ENCODE measurements at places on chromosomes 16 and 17.
A peak's percentile ranks its signal among the peaks of the same experiment; 100 is the strongest.

- DNase-seq = no peak
Observed at GRCh38 chr16:51994597-51994996, 552.3 kb downstream of the TOX3 start.

DNA sequence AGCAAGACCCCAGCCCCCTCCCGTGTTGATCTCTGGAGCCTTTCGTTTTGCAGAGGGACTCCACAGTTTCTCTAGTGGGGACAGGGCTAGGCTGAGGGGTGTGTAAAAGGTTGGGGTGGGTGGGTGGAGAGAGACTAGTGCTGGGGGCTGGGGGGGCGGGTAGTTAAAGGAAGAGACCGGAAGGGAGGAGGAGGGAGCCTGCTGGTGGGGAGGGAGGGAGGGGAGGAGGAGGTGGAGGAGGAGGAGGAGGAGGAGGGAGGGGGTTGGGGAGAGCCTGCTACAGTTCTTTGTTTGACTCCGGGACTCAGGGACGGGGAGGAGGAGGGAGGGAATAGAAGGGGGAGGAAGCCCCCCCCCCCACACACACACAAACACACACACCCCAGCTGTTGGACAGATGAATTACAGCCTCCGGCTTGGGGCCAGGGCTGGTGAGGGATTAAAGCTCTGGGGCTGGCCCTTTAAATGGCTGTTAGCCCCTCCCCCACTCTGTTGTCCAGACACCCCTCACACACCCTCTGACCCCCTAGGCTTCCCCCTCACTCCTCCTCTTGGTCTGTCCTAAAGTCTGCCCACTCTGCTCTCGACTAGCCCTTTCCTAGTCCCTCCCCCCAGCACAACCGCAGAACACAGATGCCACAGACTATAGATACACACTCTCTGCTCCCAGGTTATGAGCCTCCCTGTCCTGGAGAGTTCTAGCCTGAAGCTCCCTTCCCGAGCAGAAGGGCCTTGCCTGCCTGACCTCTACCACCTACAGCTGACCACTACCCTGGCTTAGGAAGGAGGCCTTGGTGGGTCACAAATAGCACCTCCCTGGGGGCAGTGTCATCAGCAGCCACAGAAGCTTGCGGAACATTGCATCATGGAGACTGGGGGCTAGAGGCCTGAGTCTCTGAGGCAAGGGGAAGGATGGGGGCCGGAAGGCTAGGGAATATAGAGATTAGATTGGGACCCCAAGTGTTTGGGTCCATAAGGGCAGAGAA is 4.4 kb downstream of the KDM6B start:
- DNase-seq = no peak

DNA sequence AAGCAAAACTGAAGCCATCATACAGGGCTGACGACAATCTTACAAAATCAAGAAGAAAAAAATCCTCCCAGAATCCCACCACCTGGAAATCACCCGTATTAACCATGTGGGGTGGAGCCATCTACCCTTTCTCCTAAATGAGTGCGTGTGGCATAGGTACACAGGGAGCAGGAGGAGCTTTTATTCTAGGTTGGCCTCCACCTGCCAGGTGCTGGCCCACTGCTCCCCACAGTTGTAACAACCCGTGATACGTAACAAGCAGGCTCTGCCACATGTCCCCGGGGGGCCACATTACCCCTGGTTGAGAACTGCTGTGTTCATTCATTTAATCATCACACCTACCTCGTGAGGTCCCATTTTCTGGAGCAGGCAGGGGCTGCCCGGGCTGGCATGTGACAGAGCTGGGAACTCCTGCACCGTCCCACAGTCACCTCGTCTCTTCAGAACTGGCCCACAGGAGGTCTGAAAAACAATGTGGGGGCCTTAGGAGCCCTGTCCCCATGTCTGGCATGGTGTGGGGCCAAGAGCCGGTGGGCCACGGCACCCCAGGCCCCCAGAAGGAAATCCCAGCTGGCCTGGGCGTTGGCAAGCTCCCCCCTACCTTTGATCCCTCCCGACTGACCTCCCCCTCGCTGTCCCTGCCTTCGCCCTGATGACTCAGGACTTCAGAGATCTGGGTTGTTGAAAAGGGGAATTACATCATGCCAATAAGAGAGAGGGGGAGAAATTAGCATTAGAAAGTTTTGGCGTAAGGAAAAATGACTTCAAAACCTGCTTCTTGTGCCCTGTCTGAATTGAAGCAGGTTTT is 12.9 kb downstream of the CMIP start:
- DNase-seq = no peak

DNA sequence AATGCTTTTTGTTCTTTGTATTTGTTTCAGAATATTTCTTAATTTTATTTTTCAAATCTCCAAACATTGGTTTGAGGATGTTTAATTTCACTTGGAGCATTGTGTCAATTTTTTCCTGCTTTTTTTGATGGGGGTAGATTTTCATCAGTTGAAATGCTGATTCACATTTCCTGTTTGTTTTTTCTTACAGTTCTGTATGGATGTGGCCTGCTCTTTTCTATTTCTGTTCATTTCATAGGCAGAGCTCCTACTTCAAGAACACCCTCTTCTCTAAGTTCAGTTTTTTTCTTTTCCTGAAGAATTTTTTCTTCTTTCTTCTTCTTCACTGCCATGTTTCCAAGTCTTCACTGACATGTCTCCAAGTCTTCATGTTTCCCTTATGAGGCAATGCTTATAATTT is 8.8 kb downstream of the MBTD1 start:
- DNase-seq = no peak

GRCh38 chr17:49779739-49780231 is 8.7 kb upstream of the KAT7 start:
- no peak for DNase-seq

GRCh38 chr16:12092544-12092921 is 116.0 kb downstream of the SNX29 start:
- DNase-seq = no peak

DNA sequence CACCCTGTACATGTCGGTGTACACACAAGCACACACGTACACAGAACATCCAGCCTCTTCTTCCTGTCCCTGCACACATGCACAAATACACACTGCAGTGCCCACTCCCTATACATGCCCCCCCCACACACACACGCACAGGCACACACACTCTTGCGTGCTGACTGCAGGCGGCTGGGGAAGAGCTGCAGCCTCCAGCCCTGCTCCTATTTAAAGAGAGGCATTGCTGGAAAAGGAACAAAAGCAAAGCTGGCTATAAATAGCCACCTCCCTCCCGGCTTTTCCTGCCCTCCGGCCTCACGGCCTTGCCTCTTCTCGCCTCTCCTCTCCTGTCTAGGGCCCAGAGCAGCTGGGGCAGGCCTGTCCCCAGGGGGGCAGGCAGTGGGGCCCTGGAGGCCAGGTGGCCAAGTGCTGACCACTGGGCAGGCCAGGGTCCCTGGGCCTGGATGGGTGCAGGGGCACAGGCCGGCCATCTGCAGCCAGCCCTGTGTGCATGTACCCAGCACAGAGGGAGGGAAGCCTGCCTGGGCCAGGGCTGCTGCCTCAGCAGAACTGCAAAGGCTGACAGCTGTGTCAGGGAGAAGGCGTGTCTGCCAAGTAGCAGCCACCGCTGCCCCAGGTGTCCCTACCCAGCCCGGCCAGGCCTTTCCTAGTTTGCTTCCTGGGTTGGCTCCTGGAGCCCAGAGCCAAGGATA is 25.4 kb downstream of the RTN4RL1 start:
- DNase-seq = no peak

DNA sequence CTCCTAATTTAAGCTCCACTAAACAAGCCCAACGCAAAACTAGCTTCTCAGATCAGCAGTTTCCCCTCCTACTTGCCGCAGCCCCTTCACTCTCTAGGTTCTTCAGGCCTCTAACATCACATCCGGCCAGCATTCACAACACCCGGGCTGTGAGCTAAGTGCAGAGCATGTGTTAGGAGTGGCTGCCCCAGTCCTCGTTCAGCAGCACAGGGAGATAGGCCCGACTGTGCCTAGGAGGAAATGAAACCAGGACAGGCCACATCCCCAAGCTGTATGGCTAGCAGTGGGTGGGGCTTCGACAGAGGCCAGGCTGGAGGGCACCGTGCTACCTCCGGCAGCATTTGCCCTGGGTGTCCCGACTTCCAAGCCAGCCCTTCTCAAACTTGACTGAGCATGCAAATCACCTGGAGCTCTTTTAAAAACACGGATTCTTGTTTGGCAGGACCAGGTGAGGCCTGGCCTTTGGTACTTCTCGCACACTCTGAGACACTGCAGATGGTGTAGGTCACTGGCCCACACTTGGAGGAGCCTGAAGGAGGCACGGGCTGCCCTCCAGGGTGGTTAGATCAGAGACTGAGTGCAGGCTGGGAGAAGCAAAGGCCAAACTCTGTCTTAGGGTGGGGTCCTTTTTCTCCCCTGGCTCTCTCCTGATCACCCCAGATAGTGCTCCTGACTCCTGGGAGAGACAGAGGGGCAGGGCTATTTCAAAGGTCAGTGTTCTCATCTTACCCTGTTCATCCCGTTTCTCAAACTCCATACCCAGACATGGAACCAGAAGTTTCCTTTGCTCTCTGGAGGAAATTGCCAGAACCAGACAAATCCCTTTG is 202.0 kb downstream of the C16orf78 start:
- DNase-seq = no peak

- no peak for DNase-seq
Observed at GRCh38 chr16:81530296-81530721, 85.7 kb downstream of the CMIP start.

DNA sequence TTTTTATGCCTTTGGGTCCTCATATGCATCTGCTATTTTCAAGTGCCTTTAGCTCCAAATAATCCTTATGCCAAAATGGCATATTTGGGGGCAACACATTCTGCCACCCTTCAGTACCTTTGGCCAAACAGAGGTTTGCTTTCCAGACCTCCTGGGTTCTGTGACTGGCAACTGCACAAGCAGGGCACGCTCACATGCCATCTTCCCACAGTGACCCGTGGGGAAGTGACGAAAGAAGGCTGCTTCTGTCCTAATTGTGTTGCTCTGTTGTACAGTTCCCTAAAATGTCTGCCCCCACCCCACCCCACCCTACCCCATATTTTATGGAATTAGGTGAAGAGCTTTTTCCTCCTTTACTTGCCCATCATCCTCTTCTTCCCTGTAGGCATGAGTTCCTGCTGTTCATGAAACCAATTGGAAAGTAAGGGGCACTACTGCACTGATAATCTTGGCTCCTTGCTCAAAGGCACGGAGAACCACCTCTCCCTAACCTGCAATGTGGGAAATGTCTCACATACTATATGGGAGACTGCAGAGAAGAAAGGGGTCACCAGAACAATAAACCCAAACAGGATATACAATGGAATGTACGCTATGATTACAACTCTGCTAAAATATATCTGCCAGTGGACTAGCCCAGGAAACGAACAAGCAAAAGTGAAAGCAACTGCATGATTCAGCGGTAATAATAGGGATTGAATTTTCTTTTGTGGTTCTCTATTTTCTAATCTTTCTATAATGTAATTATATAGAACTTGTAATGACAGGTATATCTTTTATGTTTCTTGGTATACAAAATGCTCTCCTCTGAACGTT is 3.3 kb upstream of the SLFN12L start:
- DNase-seq = no peak

DNA sequence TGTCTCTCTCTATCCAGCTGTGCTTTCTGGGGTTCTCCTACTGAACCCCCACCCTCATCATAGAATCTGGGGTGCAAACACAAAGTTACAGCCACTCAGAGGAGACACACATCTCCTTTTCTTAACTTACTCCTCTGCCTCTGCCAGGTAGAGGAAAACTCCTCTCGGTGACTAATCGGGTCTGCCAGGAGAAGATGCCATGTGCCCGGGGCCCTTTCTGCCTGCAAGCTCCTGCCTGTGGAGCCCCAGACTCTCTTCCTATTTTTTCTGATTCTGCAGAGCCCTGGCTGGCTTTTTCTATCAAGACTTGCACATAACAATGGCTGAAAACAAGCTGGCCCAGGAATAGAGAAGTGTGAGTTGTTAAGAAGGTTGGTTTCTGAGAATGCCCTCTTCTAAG is 10.4 kb downstream of the SLC6A4 start:
- DNase-seq = no peak

- no peak for DNase-seq
Observed at GRCh38 chr17:19319771-19320505, 42.6 kb downstream of the B9D1 start.

DNA sequence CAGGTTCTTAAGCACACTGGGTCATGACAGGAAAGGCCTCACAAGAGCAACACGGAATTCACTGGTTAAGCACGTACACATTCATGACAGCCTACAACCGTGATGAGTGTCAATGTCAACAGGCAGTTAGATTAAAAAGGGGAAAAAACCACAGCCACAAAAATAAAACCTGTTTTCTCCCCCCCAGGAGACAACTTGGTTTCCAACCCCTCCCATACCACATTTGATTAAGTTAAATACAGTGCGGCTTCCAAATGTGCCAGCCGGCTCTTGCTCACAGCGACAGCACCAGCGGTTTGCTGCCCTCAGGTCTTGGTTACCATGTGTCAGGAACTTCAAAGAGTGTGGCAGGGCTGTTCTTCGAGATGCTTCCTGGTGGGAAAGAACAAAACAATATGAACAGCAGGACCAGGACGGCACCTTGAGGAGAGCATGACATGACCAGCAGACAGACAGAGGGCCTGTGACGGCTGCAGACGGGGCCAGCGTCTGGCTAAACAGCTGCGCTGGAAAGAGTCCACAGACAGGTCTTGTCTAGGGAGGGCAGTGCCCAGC is 193.6 kb downstream of the PARN start:
- no peak for DNase-seq

GRCh38 chr16:24611310-24611709 is 71.9 kb downstream of the RBBP6 start:
- DNase-seq = no peak

DNA sequence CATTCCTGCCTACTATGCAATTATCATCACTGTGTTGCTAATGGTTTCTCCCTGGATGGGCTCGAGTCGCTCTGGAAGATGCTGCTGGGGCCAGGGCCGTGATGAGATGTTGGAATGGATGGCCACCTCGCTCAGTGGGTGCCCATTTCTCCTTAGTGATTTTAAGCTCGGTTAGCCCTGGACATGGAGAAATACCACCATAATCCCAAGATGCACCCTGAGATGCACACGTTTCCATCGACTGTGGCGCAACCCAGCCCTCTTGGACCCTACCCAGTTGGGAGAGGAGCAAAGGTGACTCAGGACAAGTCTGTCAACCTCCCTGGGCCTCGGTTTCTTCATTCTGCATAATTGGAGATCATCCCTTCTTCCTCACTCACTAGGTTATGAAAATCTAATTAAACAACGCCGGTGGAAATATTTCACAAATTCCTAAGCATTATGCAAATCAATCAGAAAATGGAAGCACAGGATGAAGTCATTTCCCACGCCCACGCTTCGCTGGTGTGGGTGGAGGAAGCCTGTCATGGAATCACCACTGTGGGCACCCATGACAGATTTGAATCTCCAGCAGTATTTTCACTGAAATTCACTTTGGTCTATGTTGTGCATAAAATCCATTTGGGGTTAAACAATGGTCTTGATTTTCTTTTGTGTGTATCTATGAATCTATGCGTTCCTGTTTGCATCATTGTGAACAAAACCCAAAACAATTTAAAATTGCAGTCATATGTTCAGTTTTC is 195.2 kb downstream of the AXIN2 start:
- DNase-seq = peak; percentile 33

GRCh38 chr17:63458478-63458877 is 12.4 kb upstream of the CYB561 start:
- no peak for DNase-seq

Measured in stimulated activated CD8-positive, alpha-beta memory T cell treated with anti-CD3 and anti-CD28 coated beads, Interleukin-7, amount 100 ng/mL, for 48 hours (primary cell).